ENCODE measurements at places on chromosomes 16 and 17. TPM values are rescaled to one million over a fixed set of nuclear protein-coding genes. Genes with fewer than 3 reads are reported as not detected.

- DNase-seq = no peak
Measured at GRCh38 chr17:13372432-13372831, 229.3 kb downstream of the HS3ST3A1 start.

- no peak for DNase-seq
Measured at GRCh38 chr16:28923652-28924398, 1.2 kb downstream of the RABEP2 start.

GRCh38 chr16:57315416-57315815 lies 30.9 kb upstream of the PLLP start:
- no peak for DNase-seq

DNA sequence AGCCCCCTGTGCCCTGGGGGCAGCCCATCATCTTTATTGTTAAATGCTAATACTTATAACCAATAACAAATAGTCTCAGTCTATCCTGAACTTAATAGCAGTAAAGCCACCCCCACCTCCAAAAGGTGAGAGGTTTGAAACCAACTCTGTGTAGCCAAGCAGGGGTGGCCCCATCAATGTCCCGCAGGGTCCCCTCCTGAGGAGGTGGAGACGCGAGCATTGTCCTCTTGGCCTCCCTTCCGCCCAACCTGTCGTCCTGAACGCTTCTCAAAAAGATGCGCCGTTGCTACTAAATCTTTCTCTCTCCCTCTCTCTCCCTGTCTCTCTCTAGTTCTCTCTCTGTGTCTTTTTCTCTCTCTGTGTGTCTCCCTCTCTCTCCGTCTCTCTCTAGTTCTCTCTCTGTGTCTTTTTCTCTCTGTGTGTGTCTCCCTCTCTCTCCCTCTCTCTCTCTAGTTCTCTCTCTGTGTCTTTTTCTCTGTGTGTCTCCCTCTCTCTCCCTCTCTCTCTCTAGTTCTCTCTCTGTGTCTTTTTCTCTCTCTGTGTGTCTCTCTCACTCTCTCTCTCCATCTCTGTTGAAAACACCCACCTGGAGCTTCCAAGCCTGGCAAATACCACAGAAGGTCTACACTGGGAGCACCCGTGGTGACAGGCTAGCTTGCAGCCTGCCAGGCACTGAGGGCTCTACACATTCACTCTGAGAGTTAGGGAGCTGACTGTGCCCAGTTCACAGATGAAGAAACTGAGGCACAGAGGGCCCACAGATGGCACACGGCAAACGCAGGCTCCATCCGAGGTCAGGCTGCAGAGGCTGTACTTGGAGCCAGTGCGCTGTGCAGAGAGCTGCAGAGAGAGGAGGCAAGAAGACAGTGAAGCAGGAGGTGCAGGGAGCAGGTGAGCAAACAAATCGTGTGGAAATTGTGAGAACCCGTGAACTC lies 185.9 kb downstream of the C16orf95 start:
- DNase-seq = no peak

DNA sequence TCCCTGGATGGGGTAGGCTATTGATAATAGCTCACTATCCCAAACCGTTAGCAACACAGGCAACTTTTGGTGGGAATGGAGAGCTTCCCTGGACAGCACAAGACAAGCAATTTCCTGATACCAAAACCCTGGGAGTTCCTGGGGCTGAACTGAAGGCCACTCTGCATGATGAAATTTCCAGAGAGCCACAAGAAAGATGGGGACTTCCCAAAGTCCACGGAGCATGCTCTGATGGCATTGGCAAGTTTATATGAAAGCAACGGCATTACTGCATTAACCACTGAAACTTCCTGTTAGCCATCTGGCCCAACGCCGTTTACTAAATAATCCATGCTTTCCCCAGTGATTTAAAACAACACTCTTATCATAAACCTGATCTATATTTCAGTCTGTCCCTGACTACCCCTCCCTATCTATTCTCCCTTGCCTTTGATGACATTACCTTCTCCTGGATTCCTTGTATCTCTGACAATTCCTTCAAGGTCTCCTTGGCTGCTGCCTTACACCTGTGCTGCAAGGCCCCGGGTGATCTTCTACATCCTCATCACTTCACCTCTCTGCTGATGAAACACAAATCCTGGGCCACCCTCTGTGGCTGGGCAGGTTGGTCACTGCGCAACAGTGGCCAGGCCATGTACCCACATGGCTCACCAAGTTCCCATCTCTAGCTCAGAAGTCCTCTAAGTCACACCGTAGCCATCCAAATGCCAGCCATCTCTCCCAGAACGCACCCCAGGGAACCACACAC lies 108.5 kb upstream of the RCVRN start:
- DNase-seq = no peak

- no peak for DNase-seq
Measured at GRCh38 chr17:49612726-49613125, 37.1 kb downstream of the NXPH3 start.

DNA sequence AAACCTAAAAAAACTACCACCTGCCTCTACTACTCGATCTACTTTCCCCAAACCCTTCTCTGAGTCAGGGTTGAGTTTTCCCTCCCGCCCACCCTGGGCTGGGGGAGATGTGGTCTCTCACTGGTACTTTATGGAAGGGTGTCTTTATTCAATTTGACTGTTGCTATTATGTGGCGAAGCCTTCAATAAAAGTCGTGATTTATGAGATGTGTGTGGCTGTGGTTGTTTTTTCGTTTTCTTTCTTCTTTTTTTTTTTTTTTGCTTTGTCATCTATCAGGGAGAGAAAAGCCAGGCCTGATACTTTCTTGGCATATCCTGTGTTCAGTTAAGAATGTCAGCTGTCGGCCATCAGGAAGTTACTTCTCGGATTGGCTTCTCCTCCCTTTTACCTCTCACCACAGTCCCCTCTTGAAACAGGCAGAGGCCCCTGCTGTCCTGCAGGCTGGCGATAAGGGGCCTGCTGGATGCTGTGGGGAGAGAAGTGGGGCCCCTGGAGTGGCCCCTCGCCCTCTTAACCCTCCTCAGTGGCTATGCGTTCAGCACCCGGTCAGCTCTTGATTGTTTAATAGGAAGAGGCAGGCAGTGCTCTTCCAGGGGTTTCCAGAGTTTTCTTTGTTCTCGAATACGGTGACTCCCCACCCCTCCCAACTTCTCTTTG lies 123.0 kb downstream of the MSI2 start:
- no peak for DNase-seq

GRCh38 chr16:81544700-81545271 lies 100.2 kb downstream of the CMIP start:
- no peak for DNase-seq

- DNase-seq = no peak
Measured at GRCh38 chr16:79042886-79043285, 557.7 kb downstream of the MAF start.

DNA sequence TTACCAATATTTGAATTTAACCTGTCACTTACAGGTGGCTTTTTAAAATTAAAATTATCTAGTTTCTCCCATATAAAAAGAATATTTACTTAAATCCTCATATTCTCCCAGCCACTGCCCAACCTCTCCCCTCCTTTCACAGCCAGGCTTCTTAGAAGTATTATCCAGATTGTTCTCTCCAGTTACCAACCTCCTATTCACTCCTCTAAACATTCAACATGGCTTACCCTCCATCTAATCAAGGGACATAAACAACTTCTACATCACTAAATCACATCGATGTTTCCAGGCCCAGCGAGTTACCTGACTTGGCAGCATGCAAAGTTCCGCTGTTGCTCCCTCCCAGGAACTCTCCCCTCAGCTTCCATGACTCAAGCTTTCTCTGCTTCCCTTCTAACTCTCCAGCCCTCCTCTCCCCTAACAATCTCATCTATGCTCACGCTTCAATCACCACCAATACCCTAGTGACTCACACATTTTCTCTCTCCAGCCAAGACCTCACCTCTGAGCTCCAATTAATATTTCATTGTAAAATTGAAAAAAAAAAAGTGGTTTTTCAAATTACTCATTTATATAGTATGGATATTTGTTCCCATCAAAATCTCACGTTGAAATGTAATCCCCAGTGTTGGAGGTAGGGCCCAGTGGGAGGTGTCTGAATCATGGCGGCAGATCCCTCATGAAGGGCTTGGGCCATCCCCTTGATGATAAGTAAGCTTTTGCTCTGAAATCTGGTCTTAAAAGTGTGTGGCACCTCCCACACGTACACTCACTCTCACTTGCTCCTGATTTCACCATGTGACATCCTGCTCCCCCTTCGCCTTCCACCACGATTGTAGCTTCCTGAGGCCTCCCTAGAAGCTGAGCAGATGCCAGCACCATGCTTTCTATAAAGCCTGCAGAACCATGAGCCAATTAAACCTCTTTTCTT lies 88.5 kb downstream of the HELZ start:
- no peak for DNase-seq

The MAPT gene
- 1.3 TPM for total RNA-seq

The SLC5A10 gene
- not detected for total RNA-seq

Data from aorta (tissue), 5 donors.